ENCODE measurements at places on chromosomes 11 and 22. TPM values are rescaled to one million over a fixed set of nuclear protein-coding genes. Genes with fewer than 3 reads are reported as not detected.

Gene PLA2G3
- 0.12 TPM for total RNA-seq

Gene OR51I1
- not detected for total RNA-seq

Gene GRAMD1B
- 16.9 TPM for total RNA-seq

GRCh38 chr22:43867839-43868635 lies 5.7 kb upstream of the SULT4A1 start:
- DNase-seq: peak; percentile 55

- DNase-seq: no peak
Measured at GRCh38 chr11:80156062-80156461, 715.2 kb upstream of the TENM4 start.

DNA sequence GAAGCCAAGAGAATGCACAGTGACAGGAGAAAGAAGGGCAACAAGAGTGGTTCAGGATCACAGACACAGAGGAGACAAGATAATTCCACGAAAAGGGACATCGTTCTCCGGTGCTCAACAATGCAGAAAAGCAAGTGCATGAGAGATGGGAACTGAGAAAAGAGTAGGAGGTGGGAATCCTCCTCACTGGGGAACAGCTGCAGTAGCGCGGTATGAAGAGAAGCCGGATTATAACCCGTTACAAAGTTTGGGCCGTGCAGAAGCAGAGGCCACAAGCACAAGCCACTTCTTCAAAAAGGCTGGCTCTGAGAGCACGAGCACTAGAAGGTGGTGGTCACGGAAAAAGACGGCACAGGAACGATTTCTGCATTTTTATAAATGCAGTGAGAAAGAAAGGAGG lies 114.2 kb upstream of the BID start:
- DNase-seq: no peak

DNA sequence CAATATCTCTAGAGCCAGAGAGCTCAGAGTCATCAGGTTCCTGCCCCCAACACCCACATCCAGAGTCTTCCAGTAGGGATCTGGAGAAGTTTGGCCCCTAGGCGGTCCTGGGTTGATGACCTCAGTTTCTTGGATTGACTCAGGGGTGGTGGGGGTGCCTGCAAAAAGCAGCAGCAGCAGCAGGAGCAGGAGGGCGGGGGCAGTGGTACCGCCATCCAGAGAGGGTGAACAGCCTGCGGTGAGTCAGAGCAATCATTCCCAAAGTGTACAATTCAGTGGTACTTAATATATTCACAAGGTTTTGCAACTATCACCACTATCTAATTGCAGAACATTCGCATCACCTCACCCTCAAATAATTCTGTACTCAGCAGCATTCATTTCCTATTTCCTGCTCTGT lies 9.9 kb upstream of the SEC14L3 start:
- DNase-seq: peak; percentile 54

GRCh38 chr22:27306771-27307170 lies 494.8 kb downstream of the MN1 start:
- DNase-seq: no peak

DNA sequence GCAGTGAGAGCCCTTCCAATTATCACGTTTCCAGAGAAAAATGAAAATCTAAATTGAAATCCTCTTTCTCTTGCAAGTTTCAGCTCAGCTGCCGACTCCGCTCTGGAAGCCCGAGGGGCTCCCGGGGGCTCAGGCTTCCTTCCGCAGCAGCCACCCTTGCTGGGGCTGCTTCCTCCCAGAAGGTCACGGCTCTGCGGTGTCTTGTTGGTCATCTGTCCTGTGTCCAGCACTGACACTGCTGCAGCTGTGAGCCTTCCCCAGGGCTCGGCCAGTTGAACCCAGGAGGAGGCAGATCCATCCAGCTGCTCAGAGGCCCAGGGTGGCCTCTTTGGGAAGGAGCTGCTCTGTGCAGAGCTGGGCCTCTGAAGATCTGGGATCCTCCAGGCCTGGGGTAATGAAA lies 1337.2 kb downstream of the TBC1D22A start:
- DNase-seq: no peak

DNA sequence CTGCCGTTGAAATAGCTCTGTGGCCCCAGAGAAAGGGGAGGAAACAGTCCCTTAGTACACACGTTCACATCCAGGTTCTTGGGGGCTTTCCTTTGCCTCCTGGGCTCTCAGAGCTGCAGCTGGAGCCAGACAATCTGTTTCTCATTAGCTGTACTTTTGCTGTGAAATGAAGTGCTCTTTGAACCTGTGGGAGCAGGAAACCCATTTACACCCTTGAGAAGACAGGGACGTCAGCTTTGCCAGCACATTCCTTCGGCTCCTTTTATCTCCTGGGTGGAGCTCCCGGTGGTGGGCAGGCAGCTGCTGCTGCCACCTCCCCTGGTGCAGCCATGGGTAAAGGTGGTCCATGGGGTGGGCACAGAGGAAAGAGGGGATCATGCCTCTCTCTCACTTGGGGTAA lies 80.6 kb upstream of the TIMP3 start:
- peak; percentile 98 for DNase-seq

All from RPMI7951 (cell line).